ENCODE measurements at places on chromosomes 13 and 19.
A peak's percentile ranks its signal among the peaks of the same experiment; 100 is the strongest.

DNA sequence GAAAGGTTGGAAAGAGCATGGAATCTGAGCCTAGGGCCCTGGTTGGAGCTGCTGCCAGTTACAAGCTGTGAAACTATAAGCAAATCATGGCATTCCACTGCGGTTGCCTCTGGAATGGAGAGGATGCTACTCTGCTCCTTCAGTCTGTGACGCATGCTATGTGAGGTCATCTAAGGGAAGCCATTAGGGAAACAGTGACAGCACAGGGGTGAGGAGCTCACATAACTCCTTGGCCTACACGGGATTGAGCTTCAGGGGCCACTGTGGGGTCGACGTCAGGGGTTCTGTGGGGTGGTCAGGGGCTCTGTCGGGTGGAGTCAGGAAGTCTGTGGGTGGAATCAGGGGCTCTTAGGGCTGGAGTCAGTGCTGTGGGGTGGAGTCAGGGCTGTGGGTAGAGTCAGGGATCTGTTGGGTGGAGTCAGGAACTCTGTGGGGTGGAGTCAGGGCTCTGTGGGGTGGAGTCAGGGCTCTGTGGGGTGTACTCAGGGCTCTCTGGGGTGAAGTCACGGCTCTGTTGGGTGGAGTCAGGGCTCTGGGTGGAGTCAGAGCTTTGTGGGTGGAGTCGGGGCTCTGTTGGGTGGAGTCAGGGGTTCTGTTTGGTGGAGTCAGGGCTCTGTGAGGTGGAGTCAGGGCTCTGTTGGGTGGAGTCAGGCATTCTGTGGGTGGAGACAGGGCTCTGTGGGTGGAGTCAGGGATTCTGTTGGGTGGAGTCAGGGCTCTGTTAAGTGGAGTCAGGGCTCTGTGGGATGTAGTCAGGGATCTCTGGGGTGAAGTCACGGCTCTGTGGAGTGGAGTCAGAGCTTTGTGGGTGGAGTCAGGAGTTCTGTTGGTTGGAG lies 35.8 kb upstream of the MEDAG start:
- DNase-seq, result no peak

DNA sequence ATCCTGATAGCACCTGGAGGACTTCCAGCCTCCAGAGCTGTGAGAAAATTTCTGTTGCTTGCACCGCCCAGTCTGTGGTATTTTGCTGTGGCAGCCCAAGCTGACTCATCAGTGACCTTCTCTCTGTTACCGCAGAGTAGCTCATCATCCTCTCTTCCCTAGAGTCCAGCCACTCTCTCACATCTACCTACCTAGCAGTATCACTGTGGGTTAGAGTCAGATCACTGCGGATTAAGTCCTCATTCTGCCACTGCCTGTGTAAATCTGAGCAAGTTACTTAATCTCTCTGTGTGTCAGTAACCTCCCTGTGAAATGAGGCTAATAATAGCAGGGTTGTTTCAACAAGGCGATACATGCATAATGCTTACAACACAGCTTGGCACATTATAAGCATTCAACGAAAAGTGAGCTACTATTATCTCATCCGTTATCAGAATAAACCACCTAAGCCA lies 40.3 kb upstream of the USPL1 start:
- no peak for DNase-seq

- no peak for DNase-seq
These were observed 17.6 kb upstream of the TNFRSF19 start for GRCh38 chr13:23552661-23553060.

DNA sequence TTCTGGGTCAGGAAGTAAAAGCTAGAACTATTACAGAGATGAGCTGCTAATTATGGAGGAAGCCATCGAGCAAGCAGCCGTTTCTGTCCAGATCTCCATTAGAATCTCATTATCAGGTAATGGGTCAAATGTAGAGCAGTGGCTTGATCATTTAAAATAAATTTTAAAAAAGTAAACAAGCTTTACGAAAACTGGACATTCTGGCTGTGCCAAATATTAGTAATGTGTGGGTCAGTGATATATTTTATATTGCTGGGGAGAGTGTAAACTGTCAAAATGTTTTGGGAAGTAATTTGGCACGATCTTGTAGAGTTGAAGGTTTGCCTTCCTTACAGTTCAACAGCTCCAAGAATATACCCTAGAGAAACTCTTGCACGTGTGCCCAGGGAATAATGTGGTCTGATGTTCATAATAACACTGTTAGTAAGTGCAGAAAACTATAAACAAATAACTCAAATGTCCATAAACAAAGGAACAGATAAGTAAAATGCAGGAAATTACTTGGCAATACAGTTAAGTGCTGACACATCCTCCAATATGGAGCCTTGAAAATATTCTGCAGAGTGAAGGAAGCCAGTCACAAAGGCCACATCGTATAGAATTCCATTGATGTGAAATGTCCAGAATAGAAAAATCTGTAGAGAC lies 127.2 kb upstream of the UBL3 start:
- DNase-seq, result no peak

GRCh38 chr19:57850553-57851017 lies 926 bp downstream of the ZNF587 start:
- no peak for DNase-seq

- DNase-seq, result no peak
These were observed 49.0 kb upstream of the POMP start for GRCh38 chr13:28609926-28610325.

- no peak for DNase-seq
These were observed 21.0 kb upstream of the LRCH1 start for GRCh38 chr13:46531953-46532352.

DNA sequence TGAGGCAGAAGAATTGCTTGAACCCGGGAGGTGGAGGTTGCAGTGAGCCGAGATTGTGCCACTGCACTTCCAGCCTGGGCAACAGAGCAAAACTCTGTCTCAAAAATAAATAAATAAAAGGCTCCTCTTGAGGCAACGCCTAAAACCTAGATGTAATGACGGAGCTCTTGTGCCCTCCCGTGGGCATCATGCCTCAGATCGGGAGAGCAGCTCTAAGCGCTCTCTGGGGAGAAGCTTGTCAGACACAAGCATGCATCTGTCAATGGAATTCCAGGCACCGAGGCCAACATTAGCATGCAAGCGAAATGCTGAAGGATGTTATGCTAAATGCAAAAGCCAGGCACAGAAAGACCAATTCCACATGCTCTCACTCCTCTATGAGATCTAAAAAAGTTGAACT lies 45.6 kb upstream of the MRI1 start:
- DNase-seq, result peak; percentile 82

DNA sequence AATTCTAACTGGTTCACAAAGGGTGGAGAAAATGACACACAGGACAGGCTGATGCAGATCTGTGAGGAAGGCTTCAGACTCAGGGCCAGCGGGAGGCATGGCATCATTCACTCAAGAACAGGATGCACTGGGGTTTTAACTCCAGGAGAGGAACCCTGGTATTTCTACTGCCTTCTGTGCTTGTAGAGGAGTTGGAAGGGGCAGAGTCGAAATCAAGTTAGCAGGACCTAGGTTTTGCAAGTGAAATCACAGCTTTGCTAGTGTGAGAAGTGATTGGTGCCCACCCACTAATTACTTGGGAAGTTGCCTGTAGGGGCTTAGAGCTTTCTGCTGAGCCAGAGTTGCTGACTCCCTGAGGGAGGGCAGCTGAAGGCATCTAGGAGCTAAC lies 92.7 kb downstream of the AKAP11 start:
- DNase-seq, result no peak

- DNase-seq, result no peak
These were observed 309.8 kb downstream of the KLF5 start for GRCh38 chr13:73368608-73369007.

DNA sequence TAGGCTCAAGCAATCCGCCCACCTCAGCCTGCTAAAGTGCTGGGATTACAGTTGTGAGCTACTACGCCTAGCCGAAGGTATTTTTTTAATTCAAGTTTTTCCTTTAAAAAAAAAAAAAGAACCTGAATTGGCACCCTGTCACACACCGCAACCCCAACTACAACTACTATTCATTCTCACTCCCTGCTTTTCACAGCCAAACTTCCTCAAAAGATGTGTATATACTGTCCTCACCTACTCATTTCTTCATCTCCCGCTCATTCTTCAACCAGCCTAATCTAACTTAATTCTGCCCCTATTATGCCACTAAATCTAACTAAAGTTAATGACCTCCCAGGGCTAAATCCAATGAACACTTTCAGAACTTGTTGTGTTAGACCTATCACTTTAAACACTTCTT lies 12.7 kb upstream of the WBP4 start:
- DNase-seq, result no peak

- DNase-seq, result peak; percentile 20
These were observed 90.6 kb downstream of the PCDH9 start for GRCh38 chr13:67139551-67139950.

DNA sequence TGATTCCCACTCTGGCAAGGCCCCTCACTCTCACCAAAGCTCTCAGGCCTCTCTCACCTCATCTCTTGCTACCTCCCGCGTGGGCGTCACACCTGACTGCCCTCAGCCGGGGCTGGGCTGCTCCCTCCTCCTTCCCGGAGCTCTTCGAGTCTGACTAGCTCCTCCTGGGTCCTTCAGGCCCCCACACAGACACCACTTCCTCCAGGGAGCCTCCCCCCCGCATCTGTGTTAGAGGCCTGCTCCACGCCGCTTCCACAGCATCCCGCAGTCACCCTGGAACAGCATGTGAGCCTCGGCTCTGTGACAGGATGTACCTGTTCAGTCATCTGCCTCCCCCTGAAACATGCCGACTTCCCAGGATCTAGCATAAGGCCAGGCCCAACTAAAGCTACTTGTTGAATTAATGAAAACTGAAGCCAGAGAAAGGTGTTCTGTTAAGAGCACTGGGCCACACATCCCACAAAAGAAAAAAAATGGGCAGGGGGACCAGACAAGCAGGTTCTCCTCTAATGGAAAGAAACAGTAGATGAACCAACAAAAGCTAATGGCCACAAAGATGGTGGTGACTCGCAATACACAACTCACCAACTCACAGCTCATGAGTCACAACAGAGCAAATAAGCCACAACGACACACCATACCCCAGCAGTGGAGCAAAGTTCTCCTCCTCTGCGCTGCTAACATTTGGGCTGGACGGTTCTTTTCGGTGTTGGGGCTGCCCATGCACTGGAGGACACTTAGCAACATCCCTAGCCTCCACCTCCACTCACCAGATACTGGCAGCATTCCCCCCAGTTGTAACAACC lies 3.0 kb downstream of the PPP6R1 start:
- peak; percentile 20 for DNase-seq

GRCh38 chr13:41413872-41414271 lies 43.5 kb upstream of the RGCC start:
- no peak for DNase-seq

DNA sequence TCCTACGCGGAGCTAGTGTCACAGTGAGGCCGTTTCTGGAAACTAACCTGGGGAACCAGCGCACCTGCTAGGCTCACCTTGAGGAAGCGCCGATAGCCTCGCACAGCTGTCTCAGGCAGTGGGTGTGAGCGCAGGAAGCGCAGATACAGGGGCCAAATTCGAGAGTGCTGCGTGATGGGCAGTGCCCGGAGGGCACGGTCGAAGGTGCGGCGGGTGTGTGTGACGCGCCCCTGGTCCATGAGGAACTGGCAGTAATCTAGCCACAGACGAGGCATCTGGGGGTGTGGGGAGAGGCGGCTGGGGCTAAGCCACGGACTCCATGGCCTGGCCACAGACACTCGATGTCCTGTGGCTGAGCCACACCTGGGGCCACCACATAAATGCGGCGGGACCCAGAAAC lies 2.2 kb downstream of the XAB2 start:
- DNase-seq, result no peak

- no peak for DNase-seq
These were observed 35.3 kb downstream of the KLF2 start for GRCh38 chr19:16359964-16360363.

- no peak for DNase-seq
These were observed 4.2 kb downstream of the DYRK1B start for GRCh38 chr19:39829702-39830275.

DNA sequence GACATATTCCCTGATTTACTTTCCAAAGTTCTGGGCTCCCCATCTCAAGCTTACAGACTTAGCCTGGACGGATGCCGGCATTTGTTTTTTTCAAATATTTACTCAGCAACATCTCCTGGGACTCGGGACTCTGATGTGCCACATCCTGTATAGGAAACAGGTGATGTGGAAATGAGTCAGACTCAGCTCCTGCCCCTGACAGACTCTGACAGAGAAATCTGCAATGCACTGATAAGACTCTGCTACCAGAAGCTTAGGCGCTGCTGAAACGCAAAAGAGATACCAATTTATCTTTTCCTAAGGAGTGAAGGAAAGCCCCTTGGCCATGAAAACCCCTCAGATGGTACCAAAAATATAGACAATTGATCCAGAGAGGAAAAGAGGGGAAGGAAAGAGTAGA lies 16.2 kb downstream of the LAIR2 start:
- DNase-seq, result no peak

- no peak for DNase-seq
These were observed 8.5 kb upstream of the LSR start for GRCh38 chr19:35240327-35240726.

- DNase-seq, result no peak
These were observed 16.0 kb upstream of the KBTBD6 start for GRCh38 chr13:41148419-41149283.

GRCh38 chr13:77800219-77800618 lies 102.7 kb downstream of the SLAIN1 start:
- no peak for DNase-seq

GRCh38 chr13:76826527-76826926 lies 59.7 kb downstream of the KCTD12 start:
- DNase-seq, result no peak

- DNase-seq, result no peak
These were observed 162.4 kb downstream of the DCT start for GRCh38 chr13:94317063-94317491.

DNA sequence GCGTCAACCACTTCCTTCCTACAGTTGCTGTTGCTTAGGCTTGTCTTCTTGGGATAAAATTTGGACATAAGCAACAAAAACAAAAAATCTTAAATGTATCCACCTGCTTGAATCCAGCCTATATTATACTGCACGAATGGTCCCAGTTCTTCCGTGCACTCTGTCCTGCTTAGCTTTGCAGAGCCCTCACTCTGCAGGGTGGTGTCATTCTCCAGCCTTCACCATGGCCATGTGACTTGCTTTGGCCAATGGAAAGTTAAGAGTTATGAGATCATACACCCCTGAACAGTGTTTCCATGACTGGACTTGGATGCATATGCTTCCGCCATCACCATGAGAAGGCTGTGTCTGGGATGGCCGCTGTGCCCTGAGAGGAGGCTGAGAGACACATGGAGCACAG lies 27.4 kb upstream of the SACS start:
- DNase-seq, result no peak

DNA sequence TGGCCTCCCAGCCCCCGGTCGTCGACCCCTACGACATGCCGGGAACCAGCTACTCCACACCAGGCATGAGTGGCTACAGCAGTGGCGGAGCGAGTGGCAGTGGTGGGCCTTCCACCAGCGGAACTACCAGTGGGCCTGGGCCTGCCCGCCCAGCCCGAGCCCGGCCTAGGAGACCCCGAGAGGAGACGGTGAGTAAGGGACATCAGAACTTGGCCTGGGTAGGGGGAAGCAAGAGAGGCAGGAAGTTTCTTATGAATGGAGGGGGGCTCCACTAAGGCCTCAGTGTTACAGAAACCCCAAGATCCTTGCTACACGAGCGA lies 2.9 kb downstream of the FOSB start:
- no peak for DNase-seq

GRCh38 chr13:44932171-44932849 lies 57.0 kb downstream of the NUFIP1 start:
- no peak for DNase-seq

Measured in NCI-H2081 (cell line).